NCI-H2171 (cell line): ENCODE measurements at places on chromosomes 7 and 10.

DNA sequence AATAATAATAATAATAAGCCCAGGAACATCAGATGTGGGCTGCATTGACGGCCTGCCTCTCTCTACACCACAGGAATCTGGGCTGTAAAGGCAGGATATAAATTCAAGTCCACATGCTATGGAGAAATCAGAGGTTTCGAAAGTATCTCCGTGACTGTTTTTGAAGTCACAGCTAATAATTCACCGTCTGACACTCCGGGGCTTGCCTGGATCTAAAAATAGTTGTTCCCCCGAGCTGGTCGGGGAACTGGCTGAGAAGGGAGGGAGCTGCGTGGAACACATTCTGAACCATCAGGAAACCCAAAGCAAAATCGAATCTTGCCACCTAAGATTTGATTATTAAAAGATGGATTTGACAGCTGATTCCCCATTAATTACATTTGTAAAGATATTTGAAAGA lies 35.4 kb downstream of the KLF6 start:
- no peak for DNase-seq

DNA sequence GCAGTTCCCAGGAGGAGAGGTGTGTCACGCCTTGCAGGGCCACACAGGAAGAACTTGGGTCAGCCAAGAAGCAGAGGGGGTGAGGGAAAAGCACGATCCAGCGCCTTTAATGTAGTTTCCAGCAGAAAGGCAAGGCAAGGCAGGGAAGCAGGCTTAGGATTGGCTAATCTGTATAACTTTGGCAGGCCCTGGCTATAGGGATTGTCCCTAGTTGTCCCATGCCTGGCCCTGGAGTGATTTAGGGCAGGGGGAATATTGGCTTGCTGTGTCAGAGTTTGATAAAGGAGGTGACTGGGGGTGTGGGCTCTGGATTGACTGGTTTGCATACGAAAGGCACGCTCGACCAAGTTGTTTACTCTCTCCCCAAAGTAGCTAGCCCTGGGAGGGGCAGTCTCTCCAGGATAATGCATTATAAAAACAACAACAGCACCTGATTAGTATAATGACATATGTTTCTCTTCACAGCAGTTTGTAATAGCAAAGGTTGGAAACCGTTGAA lies 44.5 kb downstream of the RBM28 start:
- no peak for DNase-seq

DNA sequence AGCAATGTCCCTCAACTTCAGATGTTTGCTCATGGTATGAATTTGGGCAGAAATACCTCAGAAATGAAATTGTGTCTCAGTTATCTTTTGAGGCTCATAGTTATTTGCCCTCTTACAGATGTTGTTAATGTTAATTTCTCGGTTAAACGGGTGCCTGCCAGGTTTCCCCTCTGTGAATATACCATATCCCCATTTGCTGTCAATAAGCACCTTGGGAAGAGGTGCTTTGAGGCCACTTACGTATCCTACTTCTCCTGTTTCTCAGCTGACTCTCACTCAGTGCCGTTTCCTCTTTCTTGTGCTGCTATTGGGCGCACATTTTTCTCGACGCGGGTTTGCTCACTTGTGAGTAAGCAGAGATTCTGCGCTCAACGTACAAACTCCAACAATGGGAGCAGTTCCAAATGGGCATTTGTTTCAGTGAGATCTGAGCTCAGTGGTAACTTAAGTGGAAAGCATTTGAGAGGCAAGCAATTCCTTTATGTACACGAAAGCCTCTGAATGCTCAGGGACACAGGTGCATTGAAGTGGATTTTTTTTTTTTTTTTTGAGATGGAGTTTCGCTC lies 34.8 kb upstream of the JAKMIP3 start:
- peak; percentile 42 for DNase-seq

- DNase-seq: no peak
Observed at GRCh38 chr10:88077977-88078376, 214.6 kb downstream of the PTEN start.

- no peak for DNase-seq
Observed at GRCh38 chr7:43781726-43782607, 23.5 kb downstream of the BLVRA start.

- DNase-seq: no peak
Observed at GRCh38 chr10:16950656-16951601, 133.7 kb upstream of the RSU1 start.

DNA sequence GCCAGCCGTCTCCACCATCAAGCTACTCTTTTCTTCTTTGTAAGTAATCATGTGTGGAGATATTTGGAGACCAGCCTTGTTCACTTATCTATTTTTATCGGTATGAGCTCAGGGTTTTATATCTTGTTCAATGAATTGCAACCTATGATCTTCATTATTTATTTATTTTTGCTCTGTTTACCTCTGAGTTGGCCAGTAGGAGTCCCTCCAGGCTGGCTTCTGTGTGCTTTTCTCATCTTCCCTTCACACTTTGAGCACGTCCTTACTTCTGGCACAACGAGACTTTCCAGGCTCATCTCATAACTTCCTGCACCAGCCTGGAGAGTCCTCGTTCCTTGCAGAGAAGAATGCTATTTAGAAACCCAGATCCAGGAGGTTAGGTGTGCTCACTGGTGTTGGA lies 375.8 kb upstream of the PODXL start:
- no peak for DNase-seq

GRCh38 chr7:132551439-132551838 lies 24.8 kb downstream of the PLXNA4 start:
- DNase-seq: no peak

- DNase-seq: no peak
Observed at GRCh38 chr10:51288511-51288910, 214.2 kb downstream of the PRKG1 start.

DNA sequence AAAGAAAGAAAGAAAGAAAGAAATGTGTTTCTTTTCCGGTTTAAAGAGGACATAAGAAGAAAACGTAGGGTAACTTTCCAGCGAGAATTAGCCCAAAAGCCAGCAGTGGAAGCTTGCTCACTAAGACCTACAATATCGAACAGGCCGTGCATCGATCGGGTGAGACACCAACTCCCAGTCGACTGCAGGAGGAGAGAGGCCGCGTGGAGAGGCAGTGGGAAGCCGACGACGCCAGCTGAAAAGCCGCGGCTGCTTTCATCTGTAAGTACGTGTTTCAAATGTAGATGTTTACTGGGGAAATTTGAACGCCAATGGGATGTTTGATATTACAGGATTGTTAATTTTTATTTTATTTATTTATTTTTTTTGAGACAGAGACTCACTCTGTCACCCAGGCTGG lies 28.6 kb upstream of the GIMAP8 start:
- DNase-seq: no peak

DNA sequence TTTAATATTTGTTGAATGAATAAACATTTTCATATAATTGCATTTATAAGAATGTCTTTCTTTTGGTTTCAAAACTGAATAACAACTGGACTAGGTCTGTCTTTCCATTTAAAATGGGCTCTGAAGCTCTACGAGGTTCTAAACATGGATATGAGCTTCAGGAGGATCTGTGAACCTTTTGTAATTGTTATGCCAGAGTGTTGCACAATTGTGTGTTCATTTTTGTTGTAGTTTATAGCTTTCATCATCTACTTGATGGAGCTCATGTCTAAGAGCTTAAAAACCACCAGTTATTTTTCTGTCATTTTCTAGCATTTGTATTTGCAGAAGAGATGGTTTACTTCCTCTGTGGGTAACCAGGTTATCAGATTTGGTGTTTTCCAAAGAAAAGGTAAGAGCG lies 265.7 kb upstream of the NPY start:
- no peak for DNase-seq

DNA sequence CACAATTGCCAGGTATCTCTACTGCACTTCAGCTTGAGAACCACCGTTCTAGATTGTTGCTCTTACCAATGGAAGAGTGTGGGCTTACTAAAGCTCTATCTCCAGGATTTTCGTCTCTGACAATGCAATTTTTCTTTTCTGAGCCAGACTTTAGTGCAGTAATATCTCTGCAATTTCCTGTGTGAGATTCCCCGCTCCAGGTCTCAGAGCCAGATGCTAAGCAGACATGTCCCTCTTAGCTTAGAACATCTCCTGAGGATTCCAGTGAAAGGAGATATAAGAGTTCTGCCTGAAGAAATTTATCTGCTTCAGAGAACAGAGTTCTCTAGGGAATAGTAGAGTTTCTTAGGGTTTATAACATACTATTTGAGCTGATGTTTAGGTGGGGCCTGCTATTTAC lies 82.0 kb downstream of the SND1 start:
- peak; percentile 12 for DNase-seq

DNA sequence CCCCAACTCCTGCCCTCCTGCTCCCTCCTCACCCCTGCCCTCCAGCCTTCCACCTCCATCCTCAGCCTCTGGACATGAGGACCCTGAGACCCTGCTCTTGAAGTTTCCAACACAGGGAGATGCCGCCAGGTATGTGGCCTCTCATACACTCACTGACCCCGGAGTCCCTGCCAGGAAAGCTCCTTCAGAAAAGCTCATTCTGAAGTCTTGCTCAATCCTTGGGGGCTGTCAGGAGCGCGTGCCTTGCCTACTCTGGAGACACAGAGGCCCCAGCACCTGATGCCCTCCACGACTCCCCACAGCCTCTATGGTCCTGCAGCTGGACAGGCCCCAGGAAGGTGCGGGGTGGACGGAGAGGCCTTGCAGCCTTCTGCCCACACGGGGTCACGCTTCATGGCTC lies 11.0 kb downstream of the NUDT1 start:
- DNase-seq: no peak

DNA sequence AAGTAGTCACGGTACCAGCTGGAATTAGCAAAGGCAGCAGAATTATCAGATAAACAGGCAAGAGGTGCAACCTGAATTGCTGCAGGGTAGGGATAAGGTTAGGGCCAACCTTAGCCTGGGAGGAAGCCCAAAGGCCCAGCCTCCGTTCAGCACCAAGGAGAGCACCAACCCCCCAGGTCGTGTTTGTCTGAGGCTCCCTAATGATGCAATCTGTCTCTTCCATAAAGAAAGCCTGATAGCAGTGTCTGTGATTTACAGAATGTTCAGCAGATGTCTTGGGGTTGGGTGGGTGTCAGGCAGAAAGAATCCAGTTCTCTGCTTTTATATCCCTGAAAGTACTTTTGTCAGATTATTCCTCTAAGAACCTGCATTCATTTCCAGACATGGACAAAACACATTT lies 328.4 kb upstream of the AOAH start:
- no peak for DNase-seq

- DNase-seq: no peak
Observed at GRCh38 chr7:94228223-94228622, 166.5 kb upstream of the COL1A2 start.

GRCh38 chr7:137967143-137968018 lies 34.5 kb downstream of the CREB3L2 start:
- no peak for DNase-seq

- no peak for DNase-seq
Observed at GRCh38 chr7:1523844-1524243, 6.7 kb upstream of the MAFK start.

- peak; percentile 38 for DNase-seq
Observed at GRCh38 chr10:99612167-99612831, 7.9 kb downstream of the SLC25A28 start.

DNA sequence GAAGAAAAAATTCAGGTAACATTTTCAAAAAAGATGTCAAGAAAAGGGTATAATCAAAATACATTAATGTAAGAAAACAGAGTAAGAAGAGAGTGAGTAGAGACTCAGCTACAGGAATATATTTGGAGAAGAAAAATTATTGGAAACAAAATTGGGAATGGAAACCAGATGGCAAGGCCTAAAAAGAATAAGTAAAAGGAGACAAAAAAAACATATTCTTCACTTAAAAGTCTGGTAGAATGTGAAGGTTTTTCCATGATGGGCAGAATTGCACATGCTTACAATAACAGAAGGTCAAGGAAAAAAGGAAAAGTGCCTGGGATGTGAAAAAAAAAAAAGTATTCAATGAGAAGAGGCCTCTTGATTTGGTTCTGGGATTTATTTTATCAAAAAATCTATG lies 1061.8 kb upstream of the LRRTM3 start:
- no peak for DNase-seq

GRCh38 chr10:11245095-11245479 lies 227.4 kb downstream of the CELF2 start:
- no peak for DNase-seq

GRCh38 chr7:137944168-137944567 lies 57.7 kb downstream of the CREB3L2 start:
- no peak for DNase-seq

GRCh38 chr7:38052786-38053185 lies 125.3 kb upstream of the STARD3NL start:
- DNase-seq: no peak

- no peak for DNase-seq
Observed at GRCh38 chr7:99359465-99360154, 14.9 kb upstream of the ARPC1B start.

- DNase-seq: no peak
Observed at GRCh38 chr7:26567266-26567665, 275.6 kb downstream of the SNX10 start.

DNA sequence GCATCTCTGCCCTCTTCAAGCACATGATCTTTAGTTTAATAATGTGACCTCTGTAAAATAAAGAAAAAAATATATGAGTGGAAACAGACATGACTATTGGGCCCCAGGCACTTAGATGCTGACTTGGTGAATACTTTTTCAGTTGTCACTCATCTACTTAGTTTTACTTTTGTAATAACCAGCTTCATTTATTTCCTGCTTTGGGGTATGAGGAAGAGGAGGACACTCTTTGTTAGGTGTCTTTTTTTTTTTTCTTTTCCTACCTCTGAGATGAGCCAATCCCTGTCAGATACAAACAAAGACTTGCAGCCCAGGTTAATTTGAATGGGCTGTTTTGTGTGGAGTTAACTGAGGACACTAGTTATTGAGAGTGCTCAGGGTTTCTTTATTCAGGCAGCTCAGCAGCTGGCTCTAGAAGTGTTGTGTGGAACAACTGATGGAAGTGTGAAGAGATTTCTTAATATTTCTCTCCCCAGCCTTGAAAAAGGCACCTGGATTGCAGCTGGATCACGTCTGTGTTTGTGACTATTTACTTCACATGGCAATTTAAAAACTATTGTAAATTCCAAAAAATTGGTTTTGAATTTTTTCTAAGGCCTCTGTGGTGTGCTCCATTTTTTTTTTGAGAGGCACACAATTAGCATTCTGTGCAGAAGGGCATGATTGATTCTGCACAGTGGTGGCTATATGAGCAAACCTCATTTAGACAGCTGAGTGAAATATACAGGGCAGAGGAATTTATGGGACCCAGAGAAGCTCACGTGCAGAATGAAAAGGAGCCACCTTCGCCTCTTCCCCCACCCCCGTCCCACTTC lies 333.8 kb downstream of the LRMDA start:
- no peak for DNase-seq

DNA sequence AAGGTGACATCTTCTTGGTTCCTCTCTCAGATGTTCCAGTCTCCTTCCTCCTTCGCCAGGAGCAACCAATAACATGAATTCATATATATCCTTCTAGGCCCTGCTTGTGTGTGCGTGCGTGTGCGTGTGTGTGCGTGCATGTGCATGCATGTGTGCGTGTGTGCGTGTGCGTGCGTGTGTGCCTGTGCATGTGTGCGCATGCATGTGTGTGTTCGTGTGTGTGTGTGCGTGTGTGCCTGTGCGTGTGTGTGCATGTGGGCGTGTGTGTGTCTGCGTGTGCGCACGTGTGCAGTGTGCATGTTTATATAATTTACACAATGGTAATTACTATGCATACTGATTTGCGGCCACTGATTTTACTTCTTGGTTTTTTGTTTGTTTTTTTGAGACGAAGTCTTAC lies 43.9 kb upstream of the PTF1A start:
- no peak for DNase-seq
